T1000 (cell line): ENCODE measurements at places on chromosomes 11 and 22.

DNA sequence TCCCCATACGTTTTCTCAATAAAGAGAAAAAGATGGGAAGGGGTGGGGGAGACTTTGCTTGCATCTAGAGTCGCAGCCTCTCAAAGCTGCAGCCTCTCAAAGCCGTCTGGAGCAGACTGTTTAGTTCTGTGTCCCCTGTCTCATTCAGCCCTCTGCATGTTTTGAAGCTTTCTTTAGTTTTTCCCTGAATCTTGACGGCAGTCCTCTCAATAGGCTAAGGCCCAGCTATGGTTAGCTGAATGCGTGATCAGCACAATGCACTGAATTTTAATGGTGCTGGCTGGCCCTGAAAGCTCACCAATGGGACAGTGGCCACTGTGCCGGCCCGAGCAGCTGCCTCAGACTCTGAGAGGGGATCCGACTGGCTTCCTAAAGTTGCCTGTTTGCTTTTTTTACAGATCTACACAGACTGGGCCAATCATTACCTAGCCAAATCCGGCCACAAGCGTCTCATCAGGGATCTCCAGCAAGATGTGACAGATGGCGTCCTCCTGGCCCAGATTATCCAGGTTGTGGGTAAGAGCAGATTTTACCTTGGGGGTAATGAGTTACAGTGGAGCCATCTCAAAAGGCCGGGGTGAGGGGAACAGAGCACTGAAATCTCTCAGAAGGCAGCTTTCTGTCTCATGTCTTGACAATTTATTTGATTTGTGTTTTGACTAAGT is 119.6 kb downstream of the NAV2 start:
- no peak for DNase-seq

DNA sequence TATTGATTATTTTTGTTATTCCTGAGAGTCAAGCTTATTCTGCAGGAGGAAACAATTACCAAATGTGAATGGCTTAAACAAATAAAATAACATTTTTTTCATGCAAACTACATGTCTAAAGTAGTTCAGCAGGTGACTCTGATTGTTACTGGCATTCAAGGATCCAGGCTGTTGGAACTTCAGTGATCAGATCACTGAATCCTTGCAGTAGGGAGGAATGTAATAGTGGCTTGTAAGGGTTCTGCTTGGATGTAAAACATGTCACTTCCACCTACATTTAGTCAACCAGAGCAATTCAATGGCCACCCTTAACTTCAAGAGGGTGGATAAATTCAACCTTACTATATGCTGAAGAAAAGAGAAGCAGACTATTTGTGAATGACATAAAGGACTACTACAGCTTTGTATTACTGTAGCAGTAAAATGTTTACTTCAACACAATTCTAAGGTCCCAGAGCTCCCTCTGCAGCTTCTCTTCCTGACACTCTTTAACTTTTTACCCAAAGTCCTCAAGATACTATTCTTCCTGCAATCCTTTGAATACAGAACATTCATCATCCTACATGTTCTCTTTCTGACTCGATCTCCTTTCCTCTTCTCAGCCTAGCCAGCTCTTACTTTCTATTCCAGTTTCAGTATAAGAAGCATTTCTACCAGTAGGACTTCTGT is 284.0 kb downstream of the LRRC4C start:
- no peak for DNase-seq

GRCh38 chr22:19067696-19068348 is 54.4 kb downstream of the DGCR2 start:
- DNase-seq, result no peak

DNA sequence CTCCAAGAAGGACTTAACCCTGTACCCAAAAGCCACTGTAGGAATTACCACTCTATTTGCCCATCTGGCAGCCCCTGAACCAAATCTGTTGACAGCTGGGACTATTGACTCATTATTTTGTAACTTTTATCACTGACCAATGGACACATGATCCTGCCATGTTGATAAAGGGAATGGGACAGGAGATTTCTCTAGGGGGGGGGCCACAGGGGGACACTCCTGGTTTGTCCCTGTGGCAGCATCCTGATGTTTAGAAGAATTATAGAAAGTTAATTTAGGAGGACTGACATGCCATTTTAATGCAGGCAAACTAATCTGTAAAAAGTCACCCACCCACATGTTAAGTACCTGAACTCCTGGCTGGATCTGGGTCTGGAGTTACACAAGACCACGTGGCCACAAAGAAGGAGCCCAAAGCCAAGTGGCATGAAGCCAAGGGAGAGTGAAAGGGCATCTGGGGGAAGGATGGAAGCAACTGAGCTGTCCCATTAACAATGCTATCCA is 558.1 kb downstream of the ETS1 start:
- no peak for DNase-seq

DNA sequence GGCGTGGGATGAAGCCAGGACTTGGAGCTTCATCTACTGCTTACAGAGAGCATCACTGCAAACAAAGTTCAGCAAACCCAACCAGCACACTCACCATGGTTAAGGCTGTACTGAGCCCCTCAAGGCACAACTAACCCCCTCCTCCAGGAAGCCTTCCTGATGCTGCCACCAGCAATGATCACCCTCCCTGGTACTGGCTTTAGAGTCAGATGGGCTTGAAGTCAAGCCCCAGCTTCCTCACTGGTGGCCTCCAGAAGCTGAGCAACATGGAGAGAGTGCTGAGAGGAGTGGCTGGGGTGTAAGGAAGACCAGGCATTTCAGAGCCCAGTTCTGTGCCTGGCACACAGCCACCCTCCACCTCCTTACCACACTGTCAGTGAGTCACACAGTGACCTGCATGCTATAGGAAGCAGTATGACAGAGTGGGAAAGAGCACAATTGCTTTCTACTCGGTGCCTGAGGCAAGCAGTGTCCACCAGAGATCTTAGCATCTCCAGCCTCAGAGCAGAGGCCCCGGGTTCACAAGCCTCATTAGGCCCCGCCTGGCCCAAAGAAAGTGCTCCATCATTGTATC is 24.7 kb upstream of the BAIAP2L2 start:
- DNase-seq, result peak; percentile 57

DNA sequence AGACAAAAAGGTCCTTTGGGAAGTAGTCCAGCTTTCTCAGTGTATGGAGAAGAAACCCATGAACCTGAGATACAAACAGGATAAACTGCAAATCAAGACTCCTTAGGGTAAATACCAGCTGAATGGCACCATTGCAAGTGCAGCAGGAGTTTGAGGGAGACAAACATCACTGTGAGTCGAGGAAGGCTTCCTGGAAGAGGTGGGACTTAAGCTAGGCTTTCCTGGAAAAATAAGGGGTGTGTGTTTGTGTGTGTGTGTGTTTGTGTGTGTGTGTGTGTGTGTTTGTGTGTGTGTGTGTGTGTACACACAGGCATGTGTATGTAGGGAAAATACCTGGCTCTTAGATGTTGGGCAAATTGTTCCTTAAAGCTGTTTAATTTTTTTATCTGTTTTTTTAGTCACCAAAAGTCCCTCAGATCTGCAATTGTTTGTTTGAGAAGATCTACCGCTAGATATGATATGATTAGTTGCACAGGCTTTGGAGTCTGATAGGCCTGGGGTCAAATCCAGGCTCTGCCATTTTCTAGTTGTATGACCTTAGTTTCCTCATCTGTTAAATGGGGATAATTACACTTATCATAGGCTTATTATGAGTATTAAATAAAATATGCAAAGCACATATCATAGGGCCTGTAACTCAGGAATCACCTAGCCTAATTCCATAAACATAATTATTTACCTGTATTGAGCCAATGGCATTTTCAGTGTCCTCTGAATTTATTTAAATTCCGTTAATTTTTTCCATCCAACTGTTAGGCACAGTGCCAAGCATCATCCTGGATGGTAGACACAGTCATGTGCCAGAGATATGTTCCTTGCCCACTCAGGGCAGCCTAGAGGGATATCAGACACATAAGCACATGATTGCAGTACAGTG is 85.6 kb upstream of the EED start:
- DNase-seq, result no peak

DNA sequence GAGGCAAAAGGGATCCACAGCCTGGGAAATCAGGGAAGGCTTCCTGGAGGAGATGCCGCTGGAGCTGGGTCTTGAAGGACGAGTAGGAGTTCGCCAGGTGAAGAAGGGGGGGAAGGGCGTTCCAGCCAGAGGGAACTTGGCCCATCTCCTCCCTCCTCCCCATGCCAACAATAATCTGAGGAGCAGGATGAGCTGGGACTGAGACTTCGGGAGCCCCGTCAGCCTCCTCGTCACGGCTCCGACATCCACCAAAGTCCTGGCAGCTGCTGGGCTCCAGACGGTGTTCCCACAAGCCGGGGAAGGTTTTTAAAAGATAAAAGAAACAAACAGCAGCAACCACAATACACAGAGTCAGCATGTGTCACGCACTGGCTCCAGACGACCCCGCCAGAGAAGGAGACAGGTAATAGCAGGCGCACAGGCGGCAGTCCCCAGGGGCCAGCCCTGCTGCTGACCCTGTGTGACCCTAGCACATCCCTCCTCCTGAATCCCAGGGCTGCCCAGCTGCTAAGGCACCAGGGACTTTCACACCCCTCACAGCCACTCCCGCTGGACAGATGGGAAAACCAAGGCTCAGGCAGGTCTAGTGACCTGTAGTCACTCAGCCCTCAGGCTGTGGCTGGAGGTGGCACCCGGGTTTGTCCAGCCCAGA is 37.3 kb downstream of the NUP50 start:
- DNase-seq, result peak; percentile 37

DNA sequence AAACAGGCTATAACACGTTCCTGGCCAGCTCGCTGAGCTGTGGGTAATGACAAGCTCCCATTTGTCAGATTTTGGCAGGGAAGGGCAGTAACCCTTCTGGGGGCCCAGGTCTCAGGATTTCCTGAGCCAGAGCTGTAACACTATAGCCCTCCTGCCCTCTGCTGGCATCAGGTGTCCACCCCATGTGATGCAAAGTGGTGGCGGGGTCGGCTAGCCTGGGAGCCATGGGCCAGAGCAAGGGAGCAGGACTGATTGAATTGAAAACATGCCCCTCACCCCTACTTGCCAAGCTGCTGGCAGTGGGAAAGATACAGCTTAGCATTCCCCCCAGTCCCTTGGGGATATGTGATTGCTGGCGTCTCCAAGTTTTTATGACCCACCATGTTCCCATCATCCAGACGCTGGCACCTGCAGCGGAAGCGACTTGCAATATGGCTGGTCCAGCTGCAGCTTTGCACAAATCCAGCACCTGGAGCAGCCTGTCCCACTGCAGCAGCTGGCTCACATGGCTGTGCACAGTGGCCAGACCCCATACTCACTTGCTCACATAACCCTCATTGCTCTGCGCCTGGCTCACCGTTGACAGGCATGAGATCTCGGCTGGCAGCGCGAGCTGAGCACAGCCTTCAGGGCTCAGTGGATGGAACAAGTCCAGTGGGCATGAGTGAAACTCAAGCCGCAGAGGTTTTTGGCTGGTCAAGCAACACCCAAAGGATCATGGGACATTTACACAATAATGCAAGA is 1147.8 kb downstream of the JRKL start:
- no peak for DNase-seq

DNA sequence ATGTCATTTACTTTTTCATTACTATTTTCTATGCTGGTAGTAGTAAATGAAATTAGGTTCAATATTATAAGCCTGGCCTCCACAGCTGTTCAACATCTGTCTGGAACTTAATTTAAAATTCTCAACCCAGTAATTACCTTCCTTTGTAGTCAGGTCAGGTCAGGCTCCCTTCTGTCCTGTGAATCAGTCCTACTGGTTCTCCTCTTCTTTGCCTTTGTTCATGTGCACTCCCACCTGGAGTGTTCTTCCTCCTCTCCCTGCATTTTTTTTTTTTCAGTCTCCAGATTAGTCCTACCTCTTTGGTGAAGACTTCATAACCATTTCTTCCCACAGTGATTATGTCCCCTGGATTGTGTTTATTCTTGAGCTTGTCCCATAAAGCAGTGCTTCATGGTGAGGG is 67.9 kb downstream of the DKK3 start:
- DNase-seq, result no peak

GRCh38 chr22:46829941-46830715 is 67.7 kb downstream of the TBC1D22A start:
- peak; percentile 21 for DNase-seq

DNA sequence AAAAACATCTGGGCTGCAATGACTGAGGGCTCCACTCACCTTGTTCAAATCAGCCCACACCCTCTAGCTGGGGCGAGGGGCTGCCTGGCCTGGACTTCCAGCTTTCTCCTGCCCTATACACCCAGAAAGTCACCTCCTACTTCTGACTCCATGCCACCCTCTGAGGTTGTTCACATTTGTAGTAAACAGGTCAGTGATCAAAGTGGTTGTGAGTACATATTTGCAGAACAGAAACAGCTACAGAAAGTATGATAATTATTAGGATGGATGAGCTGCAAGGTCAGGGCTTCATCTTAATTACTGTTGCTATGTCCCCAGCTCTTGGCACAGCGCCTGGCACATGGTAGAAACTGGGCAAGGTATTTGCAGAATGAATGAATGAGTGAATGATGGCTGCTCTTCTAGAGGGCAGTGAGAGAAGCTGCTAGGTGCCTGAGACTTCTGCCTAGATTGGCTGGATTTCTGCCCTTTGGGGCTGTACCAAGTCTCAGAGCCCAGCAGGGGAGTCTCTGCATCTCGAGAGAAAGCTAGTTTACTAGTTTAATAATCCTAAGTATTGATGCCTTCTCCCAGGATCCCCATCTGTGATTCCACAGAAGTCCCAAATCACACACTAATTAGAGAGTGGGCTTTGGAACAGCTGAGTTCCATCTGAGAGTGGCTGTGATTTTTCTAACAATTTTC is 36.0 kb downstream of the SYT13 start:
- no peak for DNase-seq

DNA sequence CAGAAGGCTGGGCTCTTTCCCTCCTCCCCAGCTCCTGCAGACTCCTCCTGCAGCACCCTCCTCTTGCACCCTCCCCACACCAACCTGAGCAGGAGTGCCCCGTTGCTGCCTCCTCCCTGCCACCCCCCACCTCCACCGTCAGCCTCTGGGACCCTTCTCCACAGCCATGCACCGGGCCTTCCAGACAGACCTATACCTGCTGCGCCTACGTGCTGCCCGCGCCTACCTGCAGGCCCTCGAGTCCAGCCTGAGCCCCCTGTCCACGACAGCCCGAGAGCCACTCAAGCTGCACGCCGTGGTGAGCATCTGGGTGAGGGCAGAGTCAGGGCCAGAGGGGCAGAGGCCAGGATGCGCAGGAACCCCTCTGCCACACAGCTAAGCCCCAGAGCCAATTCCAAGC is 16.2 kb downstream of the ZDHHC24 start:
- DNase-seq, result no peak

GRCh38 chr11:121212536-121213361 is 79.8 kb upstream of the SC5D start:
- no peak for DNase-seq

DNA sequence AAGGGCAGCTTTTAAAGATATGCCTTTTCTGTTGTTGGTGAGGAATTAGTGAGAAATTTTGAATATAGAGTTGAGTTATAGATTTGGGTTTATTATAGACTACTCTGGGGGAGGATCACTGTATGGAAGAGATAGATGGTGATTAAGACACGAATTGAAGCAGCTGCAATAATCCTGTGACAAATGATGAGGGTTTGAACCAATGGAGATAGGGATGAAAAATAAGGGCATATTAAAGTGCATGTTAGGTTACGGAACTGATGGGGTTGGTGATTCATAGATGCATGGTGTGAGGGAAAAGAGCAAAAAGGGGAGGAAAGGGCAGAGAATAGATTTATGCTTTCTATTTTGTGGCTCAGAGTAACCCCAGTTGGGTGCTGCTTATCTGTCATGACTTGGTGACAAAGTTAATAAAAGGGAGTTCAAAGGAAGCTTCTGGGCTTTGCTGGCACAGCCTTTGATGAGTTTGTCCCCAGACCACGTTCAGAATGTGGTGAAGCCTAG is 11.8 kb downstream of the C11orf87 start:
- DNase-seq, result no peak
